B cell (primary cell): ENCODE measurements at places on chromosomes 11 and 22.
A peak's percentile ranks its signal among the peaks of the same experiment; 100 is the strongest.

GRCh38 chr11:316891-317301 is 3.1 kb downstream of the IFITM1 start:
- DNase-seq = no peak

DNA sequence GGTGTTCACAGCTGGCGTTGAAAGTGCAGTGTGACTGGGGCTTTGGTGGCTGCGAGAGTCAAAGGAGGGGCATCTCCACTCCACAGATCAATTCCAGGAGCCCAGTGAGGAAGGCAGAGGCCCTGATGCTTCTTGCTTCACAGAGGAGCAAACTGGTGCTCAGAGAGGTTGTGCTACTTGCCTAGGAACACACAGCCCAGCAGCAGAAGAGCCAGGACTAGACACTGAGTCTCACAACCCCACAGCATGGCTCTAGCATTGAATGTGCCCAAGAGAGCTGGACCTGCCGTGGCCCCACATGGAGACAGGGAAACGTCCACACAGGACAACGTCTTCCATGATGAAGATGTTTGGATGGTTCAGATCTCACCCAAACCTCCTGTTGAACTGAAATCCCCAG is 33.3 kb downstream of the LINC01488 start:
- DNase-seq = no peak

- DNase-seq = no peak
These were observed 18.1 kb upstream of the AIFM3 start for GRCh38 chr22:20948989-20949388.

DNA sequence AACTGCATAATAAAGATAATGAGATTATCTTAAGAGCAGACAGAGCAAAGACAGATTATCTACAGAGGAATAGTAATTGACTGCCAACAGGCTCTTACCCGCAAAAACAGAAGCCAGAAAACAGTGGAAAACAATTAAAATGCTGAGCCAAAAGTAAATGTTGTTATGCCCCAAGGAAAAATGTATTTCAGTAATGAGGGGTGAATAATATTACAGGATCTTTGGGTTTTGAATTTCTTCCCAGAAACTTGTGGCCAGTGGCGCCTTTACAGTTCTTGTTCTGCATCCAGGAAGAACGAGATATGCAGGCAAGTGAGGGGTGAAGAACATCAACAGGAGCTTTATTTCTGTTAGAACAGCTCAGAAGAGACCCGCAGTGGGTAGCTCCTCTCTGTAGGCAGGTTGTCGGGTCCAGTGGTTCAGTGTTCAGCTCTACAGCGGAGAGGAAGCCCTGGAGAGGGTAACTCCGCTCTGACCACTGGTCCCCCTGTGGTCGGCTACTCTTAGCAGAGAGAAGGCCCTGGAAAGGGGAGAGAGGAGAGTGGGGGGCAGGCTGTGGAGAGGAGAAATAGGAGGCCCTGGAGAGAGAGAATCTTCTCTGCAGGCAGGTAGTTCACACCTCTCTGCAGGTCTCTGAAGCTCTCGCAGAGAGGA is 51.8 kb upstream of the SC5D start:
- DNase-seq = no peak

DNA sequence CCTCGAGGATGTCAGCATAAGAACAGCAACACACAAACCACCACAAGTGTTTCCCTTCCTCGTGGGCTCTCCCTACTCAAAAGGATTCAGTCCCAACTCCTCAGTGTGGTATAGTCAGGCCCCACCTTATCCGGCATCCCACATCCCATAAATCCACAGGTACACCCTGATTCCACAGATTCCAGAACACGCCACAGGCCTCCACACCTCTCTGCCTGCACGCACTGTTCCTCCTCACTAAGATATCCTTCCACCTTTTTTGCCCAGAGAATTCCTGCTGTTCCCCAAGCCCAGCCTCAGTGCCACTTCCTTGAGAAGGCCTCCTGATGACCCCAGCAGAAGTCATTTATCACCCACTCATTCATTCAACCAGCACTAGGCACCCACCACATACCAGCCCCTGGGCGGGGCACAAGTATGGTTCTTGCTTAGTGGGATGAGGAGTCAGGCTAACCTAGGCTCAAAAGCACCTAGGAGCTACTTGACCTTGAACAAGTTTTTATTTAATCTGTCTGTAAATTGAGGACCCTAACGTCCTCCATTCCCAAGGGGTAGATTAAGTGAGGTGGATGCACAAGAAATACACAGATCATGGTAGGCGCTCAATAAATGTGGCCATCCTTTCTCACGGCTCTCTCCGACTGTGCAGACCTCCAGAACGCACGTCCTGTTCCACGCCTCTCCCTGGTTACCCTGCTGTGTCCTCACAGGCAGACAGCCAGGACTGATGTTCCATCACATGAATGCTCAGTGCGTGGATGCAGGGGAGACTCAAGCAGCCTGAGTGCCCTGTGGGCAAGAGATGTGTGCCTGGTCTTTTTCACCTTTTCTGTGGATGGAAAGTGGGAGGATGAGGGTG is 2.1 kb upstream of the KCNJ4 start:
- DNase-seq = no peak

DNA sequence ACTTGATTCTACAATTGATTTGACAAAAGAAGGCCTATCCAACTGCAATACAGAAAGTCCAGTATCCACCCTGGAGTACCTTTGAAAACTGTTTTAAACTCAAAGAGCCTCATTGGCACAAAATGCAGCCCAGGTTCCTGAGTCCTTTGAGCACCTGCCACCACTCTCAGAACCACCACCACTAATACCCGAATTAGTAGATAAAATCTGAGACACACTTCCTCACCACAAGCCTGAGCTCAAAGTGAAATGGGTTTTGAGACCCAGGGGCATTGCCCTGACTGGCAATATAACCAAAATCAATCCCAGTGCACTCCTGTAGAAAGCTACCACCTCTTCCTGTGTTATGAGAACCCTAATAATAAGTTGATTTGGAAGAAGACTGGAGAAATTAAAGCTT is 215.7 kb downstream of the CSNK2A3 start:
- no peak for DNase-seq

- DNase-seq = no peak
These were observed 44.4 kb upstream of the CLDN5 start for GRCh38 chr22:19568337-19569275.

DNA sequence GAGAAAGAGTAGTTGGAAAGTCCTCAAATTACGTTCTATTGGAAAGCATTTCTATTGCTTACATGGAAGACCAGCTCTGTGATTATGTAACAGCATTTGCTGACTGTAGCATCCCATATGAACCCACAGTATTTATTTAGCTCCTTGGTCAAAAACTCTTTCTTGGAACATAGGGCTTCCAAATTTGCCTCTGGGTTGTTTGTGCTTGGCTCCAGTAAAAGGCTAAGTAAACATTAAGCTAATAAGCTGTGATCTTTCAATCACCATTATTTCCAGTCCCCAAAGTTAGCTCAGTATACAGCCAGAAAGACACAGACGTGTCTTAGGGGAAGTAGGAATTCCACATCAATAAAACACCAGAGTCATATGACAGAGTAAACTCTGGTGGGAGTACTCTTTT is 668.8 kb downstream of the DLG2 start:
- DNase-seq = no peak

GRCh38 chr22:48494256-48494967 is 1333.3 kb downstream of the BRD1 start:
- DNase-seq = no peak

- DNase-seq = no peak
These were observed 4.2 kb downstream of the CELSR1 start for GRCh38 chr22:46533070-46533833.

DNA sequence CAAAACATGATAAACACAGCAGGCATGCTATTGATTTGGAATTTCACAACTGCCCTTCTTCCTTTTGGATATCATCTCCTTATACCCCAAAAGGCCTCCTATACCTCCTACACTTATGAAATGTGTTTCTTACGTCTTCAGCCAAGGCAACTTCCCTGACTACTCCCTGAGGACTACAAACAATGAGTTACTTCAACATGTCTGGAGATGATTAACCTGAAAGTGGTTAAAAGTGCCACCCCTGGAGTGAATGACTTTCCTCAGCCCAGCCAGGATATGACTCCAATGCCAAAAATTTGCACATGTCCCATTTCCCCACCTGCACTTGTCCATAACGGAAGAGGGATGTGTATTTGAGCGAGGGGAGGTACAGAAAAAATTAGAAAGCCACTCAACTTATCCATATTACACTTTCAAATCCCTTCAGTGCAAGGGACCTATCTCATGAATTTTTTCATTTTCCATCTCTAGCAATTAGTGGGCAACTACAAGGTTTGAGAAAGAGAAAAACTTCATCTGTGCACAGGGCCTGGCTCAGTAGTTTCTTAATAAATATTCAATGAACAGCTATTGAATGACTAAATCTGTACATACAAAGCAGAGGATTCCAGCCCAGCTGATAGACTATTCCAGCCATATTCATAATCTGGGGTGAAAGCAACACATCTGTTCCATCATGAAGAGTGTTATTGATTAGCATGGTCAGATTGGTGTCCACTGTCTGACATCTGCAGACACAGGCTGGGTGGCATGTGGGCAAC is 36.8 kb downstream of the KIRREL3 start:
- DNase-seq = no peak

DNA sequence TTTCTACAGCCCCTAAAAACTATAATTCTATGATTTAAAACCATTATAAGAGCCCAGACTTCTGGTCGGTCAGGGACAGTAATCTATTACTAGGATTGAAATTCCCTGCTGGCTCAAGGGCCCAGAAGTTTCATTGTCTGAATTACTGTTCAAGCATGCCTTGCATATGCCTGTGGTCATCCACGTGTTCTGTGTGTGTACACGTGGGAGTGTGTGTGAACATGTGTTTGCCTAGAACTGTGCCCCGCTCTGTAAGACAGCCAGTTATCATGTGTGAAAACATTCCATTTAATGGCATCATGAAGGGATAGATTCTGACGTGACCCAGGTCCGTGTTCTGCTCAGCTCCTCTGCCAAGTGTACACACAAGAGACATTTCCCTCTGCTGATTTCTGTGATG is 189.3 kb upstream of the NECTIN1 start:
- no peak for DNase-seq

GRCh38 chr11:118878163-118878563 is 5.5 kb upstream of the CXCR5 start:
- peak; percentile 31 for DNase-seq

- DNase-seq = no peak
These were observed 15.0 kb downstream of the PLCB3 start for GRCh38 chr11:64266339-64266738.

GRCh38 chr11:105937738-105938137 is 84.3 kb downstream of the MSANTD4 start:
- DNase-seq = no peak

DNA sequence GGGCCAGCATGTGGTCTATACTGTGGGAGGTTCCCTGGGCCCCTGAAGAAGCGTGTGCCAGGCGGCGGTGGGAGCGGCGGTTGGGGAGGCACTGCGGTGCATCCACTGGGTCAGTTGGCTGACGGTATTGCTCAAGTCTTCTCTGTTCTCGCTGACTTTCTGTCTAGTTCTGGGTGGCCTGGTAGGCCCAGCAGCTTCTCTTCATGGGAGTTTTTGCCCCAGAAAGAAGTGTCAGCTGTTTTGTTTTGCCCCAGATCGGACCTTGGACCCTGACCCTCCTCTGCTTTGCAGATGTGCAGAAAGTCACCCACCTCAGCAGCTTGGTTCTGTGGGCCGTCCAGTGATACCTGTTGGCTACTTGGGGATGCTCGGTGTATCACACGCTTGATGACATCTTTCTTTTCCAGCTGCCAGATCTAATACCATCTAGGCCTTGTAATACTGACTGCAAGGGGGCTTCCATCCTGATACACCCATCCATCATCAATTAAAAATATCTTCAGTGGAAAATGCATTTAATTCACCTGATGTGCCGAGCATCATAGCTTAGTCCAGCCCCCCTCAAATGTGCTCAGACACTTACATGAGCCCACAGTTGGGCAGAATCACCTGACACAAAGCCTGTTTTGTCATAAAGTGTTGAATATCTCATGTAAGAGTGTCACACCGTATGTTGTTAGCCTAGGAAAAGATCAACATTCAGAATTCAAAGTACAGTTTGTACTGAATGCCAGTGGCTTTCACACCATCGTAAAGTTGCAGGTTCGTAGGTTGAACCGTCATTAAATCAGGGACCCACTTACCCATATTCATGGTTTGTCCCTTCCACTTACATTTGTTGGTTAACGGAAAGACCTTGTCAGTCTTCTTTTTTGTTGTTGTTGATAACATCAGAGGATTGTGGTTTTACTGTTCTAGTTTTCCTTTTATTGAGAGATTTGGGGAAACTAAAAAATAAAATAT is 13.9 kb downstream of the ZBED4 start:
- DNase-seq = no peak

DNA sequence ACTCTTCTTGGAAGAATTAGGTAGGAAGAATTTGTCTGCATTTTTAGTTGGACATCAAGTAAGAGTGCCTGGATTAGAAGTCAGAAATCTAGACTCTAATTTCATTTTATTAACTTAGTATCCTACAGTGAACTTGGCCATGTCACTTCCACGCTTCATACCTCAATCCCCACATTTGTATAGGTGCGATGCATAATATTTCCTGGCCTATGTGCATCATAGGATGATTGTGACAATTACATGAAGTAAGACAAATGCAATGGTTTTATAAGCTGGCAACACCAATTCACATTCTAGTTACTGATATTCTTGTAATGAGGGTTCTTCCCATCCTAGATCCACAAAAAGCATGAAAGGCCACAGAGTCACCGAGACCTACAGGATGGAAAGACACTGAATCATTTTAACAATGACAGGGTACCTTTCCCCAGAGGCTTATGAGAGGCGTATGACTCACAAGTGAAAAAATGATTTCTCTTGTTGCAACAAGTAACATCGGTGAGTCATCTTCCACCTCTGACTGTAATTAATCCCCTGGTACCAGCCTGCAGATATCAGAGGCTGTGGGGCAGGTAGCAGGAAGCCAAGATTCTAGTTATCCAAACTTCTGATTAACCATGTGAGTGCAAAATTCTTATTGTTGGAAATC is 56.0 kb upstream of the OR5AK2 start:
- no peak for DNase-seq

GRCh38 chr11:43035086-43035485 is 276.7 kb upstream of the API5 start:
- no peak for DNase-seq
